ENCODE measurements at places on chromosomes 6 and 20.

DNA sequence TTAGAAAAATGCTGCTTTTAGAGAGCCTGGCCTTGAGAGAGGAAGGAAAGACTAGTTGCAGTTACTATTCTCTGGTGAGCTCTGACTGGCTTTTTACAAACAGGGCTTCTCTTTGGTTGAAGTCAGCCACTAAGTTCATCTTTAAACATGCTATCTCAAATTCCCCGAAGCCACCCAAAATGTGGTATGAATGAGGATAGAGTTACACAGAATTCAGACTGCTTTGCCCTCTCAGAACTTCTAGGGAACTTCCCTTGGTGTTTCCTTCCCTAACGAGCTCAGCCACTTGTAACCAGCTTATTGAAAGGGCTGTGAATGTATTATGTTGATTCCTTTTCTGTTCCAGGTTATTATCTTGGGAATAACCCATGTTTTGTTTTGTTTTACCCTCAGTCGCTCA is 73.5 kb downstream of the EFHC1 start:
- no peak for DNase-seq

DNA sequence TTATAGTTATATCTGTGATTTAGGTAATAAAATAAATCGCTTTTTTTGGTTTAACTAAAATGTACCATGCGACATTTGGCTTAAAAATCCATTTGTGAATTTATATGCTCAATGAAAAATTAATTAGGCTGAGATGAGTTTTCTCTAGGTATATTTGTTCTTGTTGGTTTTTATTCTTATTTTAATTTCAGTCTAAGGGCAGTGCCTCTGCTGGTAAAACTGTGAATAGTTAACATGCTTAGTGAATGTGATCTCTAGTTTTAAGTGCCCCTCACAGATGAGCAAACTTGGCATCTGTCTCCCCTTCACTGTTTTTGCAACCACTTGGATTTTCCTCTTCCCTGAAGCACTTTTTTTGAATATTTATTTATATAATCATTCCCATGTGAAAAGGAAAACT is 822.7 kb downstream of the GRIK2 start:
- no peak for DNase-seq

DNA sequence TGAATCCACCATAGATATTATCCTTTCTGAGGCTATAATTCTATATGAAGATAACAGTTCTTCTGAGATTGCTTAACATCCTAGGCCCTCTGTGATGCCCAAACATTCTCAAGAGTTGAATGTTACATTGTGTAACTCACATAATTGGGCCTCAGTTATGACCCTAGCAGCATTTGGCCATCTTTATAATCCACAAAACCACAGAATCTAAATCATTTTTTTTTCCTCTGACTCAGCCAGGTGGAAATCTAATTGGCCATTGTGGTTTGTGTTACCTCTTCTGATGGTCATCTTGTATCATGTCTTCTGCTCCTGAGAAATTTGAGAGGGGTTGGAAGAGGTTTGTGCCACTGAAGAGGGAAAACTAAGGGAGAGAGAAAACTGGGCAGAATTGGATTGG is 99.5 kb downstream of the LINC00237 start:
- no peak for DNase-seq

GRCh38 chr6:77450924-77451323 is 12.4 kb downstream of the HTR1B start:
- no peak for DNase-seq

GRCh38 chr20:63232235-63233060 is 3.3 kb upstream of the BIRC7 start:
- no peak for DNase-seq

DNA sequence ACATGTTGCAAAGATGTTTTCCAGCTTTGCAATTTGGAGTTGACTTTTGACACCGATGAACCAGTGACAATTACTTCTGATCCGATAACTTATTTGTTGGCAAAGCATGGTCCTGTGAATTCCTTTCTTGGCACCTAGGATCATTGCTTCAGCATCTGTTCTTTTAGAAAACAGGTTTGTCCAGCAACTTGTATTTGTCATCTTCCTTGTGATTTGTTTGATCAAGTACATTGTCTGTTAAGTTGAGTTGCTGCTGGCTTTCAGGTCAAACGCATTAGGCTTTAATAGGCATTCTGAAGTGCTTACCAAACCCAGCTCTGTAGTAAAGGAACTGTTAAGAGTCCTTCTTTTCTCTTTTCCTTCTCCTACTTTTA is 192.4 kb upstream of the ZNF217 start:
- no peak for DNase-seq

DNA sequence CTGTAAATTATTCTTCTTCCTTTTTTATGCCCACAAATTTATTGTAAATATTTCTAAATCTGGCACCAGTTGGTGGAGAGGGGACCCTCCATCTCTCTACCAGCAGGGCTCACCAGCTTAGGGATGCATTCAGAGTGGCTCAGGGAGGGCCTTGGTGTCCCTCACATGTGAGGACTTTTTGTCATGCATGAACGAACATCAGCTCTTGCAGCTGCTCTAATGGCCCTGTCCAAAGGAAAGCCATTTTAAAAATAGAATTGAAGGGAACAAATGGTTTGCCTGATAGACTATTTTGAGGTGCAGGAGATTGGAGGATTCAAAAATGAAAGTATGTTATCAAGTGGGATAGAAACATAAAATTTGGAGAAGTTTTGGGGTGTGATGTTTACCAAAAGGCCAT is 37.5 kb upstream of the KLHL31 start:
- DNase-seq: no peak

DNA sequence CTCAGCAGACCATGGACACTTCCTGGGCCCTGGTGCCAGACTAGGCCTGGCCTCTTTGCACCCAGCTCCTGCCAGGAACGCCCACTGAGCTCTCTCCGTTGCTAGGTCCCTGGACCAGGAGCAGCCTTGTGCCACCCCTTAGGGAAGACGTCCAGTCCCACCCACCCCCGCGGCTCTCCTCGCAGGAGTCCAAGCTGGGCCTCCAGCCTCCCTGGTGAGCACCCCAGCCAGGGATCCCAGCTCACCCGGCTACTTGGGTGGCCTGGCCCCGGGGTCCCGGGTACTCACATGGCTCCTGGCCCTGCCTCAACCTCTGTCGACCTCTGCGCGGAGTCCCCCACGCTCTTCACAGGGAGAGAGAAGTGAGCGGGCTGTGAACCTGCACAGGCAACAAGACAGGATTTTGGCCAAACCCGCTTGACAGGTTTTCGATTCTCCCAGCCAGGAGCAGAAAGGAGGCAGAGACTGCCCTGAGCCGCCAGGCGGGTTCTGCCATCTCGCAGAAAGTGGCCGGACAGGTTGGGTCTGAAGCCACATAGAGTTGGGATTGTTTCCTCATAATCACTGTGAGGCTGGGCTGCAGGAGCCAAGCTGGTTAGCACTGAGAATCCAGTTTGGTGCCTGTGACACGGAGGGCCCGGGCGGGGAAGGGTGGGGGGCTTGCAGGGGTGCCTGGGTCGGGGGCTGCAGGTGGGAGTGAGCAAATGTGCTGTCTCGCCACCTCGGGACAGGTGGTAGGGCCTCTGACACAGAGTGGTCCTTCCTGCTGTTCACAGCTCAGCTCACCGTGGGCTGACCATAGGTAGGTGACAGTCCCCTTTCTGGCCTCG is at the start of gene RBBP8NL:
Gene RBBP8NL, minus strand, starts transcription at position 368 of the 830 bp plus-strand sequence. CDS start 7,892 bp downstream, outside the sequence.
- DNase-seq: no peak

DNA sequence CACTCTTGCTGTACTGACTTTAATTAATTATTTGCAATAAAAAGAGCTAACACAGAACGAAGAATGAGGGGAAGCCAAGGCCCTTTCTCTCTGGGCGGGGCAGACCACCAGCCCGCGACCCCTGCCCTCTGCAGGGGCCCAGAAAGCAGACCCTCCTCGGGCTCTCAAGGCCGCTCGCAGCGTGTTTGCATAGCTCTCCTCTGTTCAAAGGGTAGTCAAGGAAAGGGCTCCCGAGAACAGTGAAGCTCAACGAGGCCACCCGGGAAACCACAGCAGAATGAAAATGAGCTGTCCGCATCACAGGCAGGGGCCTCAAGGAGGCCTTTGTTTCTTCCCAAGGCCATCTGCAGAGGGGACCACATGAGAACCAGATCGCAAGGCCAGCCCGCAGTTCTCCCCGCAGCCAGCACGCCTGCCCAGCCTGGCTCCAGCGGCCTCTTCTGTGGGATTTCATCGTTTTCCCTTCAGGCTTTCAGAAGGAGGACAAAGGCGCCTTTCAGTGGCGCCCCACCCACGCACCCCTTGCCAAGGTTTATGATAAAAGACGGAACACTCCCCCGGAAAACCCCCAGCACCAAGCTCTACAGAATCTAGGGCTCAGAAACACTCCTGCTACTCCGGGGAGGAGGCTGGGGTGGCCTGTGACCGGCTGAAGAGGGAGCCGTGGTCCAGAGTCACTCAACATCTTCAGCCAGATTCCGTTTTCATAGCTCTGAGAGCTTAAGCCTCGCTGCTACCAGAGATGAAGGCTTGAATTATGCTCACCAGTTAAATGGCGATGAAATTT is 25.3 kb downstream of the ACSS1 start:
- no peak for DNase-seq

- no peak for DNase-seq
Observed at GRCh38 chr6:133757335-133757734, 131.6 kb upstream of the TCF21 start.

GRCh38 chr20:49245921-49246740 is 26.9 kb downstream of the DDX27 start:
- no peak for DNase-seq

- DNase-seq: no peak
Observed at GRCh38 chr6:111757342-111757741, 115.9 kb downstream of the FYN start.

DNA sequence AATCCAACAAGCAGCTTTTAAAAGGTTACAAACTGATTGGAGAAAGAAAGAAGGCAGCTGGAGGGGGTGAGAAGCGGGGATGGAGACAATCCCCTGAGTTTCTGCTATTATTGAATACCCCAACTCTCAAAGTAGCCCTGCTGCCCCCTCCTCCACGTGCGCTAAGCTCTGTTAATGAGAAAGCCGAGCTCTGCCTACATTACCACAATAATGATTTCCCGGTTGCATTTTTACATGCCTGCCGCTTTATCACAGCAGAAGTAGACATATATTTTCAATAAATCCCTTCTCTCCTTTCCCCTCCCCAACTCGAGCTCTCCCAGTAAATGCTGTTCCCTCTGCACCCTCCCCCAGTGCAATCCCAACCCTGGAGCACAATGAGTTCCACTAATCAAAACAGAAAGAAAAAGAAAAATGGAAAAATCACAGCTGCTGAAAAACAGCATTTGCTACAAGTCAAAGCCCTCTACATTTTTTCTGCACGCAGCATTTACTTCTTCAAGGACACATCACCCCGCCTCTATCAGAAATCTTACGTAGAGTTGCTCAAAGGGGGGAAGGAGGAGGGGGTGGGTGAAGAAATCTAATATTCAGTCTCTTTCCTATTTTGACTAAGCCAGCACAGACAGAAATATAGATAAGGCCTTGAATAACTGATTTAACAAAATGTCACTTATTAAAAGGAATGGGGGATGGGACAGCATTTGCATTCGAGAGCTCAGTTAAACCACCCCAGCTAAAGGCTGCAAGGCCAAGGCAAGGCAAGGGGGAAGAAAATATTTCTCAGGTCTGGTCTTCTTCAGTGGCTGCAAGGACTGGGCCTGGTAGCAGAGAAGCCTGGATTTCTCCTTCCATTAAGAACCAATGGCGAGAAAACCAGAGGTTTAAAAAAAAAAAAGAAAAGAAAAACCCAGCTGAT is 10.7 kb downstream of the TRERF1 start:
- DNase-seq: no peak

GRCh38 chr20:11753155-11753554 is 164.5 kb upstream of the BTBD3 start:
- DNase-seq: no peak

GRCh38 chr6:12422848-12423247 is 132.7 kb downstream of the EDN1 start:
- no peak for DNase-seq

- no peak for DNase-seq
Observed at GRCh38 chr6:24100770-24101155, 25.3 kb upstream of the NRSN1 start.
